ENCODE measurements at places on chromosomes 12 and 14. TPM values are rescaled to one million over a fixed set of nuclear protein-coding genes. Genes with fewer than 3 reads are reported as not detected.

Gene ESPL1
- 4.7 TPM for total RNA-seq

Gene LTB4R2
- total RNA-seq = 2.1 TPM

Gene HELB
- 1.1 TPM for total RNA-seq

Gene ERBB3
- not detected for total RNA-seq

Gene DBX2
- not detected for total RNA-seq

Gene ADAMTS20
- total RNA-seq = not detected

Gene SLC17A8
- not detected for total RNA-seq

Gene PPM1H
- total RNA-seq = 1.1 TPM

Gene CACNA1C
- total RNA-seq = 0.16 TPM

Gene COA8
- total RNA-seq = 57.8 TPM

Data from cardiac atrium fibroblast (primary cell).